ENCODE measurements at places on chromosomes 6 and 20.
A peak's percentile ranks its signal among the peaks of the same experiment; 100 is the strongest.

GRCh38 chr20:2005831-2006426 lies 12.1 kb upstream of the PDYN start:
- DNase-seq = peak; percentile 21

- no peak for DNase-seq
These were observed 287.8 kb upstream of the THEMIS start for GRCh38 chr6:128188678-128189077.

DNA sequence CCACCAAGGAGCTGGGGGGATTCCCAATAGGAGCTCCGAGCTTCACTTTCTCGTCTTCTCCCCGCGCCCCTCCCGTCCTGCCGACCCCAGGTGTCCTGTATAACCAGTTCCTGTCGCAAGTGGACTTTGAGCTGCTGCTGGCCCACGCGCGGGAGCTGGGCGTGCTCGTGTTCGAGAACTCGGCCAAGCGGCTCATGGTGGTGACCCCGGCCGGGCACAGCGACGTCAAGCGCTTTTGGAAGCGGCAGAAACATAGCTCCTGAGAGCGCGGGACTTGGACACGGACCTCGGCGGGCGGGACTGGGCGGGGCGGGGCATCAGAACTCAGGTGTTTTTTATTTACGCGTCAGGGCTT lies 340 bp upstream of the VARS2 start:
- no peak for DNase-seq

DNA sequence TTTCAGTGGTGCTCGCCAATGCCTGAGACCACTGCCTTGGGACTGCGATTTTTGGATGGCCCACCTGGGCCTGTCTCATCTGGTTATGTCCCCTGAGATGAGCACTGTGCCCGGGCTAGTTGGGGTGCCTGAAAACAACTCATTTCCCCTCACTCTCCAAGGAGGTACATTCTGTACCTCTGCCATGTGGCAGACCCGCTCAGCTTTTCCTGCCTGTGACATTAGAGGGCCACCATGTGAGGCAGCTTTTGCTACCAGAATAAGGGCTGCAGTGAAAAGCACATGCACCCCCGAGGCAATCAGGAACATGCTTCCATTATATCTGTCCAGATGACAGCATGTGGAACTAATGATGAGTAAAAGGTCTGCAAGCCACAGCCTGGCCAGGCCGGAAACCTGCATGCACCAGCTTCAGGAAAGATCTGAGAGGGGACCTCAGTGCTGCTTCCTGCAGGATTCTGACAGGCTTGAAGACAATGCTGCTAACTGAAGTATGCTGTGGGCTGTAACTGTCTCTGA lies 11.3 kb upstream of the SRSF6 start:
- no peak for DNase-seq

DNA sequence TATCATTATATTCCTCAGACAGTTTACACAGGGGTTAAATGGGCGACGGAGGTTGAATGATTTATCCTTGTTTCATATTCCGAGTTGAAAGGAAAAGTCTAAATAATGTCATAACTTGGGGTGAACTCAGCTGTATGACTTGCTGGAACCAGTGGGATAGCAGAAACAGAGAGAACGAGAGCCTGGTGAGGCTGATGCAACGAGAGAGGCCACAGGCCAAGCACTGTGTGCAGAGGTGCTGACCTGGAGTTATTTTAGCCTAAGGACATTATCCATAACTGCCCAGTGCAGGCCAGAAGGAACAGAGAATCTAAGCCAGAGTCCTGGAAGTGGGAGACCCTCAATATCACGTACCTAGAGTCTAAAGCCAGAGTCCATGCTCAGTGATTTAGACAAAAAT lies 394.9 kb downstream of the MAFB start:
- DNase-seq = no peak

- DNase-seq = no peak
These were observed 159.8 kb upstream of the ARID1B start for GRCh38 chr6:156617376-156617775.

GRCh38 chr20:63404129-63405085 lies 43.3 kb upstream of the CHRNA4 start:
- no peak for DNase-seq

DNA sequence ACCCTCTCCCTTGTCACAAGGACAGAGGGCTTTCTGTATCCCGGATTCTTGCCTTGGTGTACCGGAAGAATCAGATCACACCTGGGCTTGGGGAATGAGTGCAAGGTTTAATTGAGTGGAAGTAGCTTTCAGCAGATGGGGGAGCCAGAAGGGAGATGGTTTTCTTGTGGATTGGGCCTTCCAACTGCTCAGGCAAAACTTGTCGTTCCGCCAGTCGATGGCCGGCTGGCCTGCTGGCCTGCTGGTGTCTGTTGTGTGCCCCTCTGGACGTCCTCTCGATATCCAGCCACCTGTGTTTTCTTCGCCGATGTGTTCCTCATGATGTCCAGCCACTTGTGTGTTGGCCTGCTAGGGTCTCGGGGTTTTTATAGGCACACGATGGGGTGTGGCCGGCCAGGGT lies 168.1 kb downstream of the CDKAL1 start:
- DNase-seq = no peak

DNA sequence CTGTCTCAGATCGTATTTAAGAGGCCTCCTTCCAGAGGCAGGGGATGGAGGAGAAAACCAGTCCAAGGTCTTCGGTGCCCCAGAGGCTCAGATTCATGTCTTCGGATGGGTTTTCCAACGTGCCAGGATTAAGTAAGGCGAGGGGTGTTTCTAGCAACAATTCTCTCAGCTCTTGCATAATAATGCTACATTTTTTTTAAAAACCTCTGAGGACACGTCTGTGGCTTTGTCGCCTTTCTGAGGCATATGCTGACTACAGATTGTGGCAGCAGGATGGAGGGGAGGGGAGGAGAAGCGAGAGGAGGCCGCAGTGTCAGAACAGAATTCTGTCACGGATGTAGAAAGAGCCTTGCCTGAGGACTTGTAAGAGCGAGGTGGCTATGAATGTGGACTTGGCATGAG lies 17.7 kb upstream of the CCDC167 start:
- peak; percentile 92 for DNase-seq

DNA sequence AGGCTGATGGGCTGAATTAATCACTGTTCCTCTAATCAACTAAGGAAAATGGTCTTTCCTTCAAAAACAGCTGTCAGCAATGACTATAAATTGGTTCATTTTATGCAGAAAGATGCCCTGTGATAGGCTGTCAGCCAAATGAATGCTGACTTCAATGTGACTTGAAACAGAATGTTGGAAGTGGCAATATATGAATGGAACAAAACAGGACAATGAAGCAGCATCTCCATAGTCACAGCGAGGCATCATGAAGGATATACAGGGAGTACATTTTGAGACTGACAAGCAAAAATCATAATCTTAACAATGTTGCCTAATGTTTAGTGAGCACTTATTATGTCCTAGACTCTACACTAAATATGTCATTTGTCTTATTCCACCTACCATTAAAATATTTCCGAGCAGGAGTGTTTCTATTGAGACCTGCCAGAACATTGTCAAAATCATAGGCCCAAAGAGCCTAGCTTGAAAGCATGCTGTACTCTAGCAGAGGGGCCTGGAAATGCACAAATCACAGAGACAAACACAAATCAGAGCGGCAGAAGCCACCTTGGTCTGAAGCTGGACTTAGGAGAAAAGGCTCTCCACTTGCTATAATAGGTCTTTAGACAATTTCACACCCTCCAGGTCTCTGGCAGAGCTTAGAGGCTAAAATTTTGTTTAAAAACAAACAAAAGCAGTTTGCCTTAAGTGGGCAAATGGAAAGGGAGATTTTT lies 63.3 kb downstream of the FAM50B start:
- DNase-seq = no peak

DNA sequence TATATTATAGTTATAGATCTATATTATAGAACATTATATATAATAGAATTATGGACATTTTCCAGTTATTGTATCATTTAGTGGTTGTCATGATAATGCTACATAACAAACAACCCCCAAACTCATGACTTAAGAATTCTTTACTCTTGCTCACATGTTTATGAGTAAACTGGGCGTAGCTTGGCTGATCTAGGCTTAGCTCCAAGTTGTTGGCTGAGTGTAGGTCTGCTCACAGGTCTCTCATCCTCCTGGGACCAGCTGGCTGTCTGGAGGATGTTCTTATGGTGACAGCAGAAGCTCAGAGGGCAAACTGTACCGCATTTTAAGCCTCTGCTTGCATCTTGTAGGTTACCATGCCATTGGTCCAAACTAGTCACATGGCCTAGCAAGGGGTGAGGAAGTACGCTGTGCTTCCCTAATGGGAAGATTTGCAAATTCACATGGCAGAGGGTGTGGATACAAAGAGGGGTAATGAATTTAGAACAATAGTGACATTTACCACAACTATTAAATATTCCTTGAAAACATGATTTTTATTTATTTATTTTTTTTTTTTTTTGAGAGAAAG lies 34.2 kb downstream of the ARHGAP40 start:
- no peak for DNase-seq

DNA sequence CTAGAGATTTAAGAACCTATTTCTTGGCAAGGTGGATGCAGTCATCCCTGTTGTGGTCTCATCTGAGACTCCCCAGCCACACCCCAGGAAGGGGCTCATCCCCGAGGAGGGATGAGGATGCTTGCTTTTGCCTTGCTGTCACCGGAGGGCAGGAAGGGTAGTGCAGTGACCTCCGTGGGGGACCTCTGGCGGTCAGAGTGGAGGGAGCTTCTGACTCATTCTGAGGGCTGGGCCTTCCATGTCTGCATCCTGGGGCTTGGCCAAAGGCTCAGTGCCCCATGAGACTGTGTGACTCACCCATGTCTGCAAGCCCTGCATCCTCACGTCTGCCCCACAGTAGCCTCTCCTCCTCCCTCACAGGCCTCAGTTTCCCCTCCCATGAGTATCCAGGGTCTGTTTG lies 38.7 kb downstream of the UQCC2 start:
- DNase-seq = no peak

- DNase-seq = no peak
These were observed 980.3 kb upstream of the FLRT3 start for GRCh38 chr20:15317546-15318232.

DNA sequence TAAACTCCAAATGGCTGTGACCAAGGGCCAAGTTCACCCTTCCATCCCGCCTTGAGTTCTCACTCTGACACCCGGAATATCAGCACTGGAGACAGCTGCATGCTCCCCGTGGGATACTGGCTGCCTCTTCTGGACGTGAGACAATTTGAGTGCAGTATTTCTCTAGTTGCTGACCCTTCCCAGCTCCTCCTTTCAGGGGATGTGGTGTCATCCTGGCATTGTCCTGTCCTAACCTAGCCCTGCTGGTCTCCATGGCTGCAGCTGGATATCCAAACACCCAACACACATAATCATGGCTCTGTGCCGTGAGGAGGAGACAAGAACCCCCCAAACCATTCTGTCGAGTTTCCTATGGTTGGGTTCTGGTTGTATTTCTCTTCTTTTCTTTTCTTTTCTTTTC lies 82.6 kb downstream of the PAX1 start:
- DNase-seq = no peak

DNA sequence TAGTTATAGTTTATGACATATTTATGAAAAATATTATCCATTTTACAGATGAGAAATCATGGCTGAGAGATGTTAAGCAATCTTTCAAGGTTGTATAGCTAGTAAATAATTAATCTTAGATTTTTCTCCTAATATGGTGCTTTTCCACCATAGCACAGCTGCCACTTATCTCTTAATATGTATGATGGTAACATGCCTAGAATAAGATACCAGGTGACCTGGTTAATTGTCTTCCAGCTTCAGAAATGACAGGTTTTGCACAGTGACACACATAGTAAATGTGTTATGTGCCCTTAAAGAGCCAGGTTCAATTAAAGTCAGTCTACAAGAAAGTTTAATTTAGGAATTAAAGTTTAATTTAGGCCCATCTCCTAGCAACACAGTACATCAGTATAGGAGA lies 14.8 kb downstream of the TUBB2A start:
- DNase-seq = no peak

GRCh38 chr6:41682056-41682477 lies 43.8 kb downstream of the MDFI start:
- peak; percentile 42 for DNase-seq

- DNase-seq = peak; percentile 34
These were observed 34.5 kb upstream of the HBS1L start for GRCh38 chr6:135088818-135089809.

DNA sequence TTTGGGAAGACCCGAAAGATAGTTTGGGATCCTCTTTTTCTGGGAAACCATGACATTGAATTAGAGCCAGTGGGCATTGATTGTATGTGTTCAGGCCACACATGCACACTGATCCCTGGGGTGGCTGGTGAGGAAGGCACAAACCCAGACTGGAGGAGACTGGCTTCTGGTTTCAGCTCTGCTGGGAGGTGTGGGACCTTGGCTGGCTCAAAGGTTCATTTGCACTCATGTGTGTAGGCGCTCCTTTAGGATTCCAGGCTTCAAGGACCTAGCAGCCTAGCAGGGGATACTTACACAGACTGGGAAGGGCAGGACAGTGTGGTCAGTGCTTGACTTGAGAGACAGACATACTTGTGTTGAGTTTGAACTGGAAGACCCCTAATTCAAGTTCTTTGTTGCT lies 7.2 kb downstream of the RIN2 start:
- DNase-seq = no peak

DNA sequence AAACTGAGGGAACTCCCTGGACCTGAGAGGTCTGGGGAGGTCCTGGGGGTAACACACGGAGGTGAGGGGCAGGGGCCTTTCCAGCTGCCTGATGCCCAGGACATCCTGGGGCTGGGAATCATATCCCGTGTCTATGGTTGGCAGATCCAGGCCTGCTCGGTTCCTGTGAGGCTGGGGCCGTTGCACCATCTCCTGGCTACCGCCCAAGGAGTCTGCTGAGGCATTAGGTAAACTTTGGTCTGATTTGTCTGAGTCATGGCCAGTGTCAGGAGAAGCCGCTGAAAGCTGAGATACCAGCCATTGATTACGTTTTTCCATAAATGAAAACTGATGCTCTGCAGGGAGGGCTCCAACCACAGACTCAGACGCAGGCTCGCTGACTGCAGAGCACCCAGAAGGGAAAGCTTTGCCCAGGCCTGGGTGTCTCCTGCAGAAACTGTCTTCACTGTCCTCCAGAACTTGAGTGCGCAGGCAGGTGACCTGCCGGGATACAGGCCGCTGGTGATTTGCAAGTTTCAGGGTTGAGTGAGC lies 14.2 kb downstream of the TRAF3IP2 start:
- DNase-seq = no peak

GRCh38 chr20:1287306-1287705 lies 21.2 kb downstream of the SNPH start:
- no peak for DNase-seq

DNA sequence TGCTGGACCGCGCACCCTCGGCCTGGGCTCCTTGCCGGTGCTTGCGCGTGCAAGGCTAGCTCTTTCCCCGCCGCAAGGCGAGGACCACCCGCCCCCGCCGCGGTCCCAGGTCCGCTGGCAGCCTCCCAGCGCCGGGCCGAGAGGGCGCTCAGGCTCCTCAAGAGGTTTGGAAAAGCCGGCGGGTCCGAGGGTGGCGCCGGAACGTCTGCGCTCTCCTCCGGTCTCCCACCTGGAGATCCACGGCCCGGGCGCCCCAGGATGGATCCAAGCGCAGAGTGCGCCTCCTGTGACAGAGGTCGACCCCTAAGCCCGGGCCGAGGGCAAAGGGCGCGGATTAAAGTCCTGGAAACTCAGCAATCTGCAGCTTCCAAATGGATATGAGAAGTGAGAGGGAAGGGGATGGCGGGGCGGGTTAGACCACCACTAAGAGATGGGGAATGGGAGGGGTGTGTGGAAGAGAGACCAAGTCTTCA lies 575 bp upstream of the MICAL1 start:
- no peak for DNase-seq

All from central memory CD4-positive, alpha-beta T cell (primary cell).